ENCODE measurements at places on chromosomes 12 and 14.

- no peak for DNase-seq
These were observed 52.3 kb upstream of the TRIM9 start for GRCh38 chr14:51147183-51147582.

DNA sequence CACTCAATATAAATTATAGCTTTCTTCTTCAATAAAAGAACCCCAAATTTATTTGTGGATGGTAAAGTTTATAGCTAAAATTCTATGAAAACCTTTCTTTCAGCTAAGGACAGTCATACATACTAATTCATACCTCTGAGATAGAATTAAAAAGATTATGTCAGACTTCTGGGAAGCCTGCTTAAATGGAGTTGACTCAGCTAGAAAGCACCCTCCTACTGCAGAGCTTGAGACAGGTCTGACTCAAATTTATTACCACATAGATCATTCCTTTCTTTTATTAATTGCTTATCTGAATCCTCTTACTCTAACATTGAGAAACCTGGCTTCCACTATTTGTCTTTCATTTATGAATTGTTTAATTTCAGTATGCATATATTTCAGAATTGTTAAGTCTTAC is 1007.0 kb upstream of the LRFN5 start:
- no peak for DNase-seq

DNA sequence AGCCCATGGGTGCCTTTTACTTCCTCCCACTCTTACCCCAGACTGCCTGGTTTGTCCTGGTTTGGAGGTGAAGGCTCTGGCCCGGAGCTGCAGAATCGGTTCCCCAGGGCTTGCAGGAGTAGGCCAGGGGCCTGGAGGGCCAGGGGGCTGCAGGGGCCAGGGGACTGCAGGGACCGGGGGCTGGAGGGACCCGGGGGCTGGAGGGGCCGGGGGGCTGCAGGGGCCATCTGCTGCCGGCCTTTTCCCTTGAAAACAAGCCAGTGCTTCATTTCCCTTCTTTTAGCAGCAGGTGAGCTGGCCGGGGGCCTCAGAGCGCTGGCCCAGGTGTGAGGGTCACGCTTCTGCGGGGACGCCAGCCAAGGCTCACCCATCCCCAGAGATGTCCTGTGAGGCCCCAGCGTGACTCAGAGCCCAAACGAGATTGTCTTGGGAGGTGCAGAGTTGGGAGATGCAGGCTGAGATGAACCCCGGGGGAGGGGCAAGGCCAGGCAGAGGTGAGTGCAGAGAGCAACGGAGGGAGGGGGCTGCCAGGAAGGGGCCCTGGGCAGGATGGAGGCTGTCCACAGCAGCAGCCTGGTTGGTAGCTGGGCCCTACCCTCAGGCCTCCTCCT is 154.9 kb downstream of the KIF26A start:
- DNase-seq = no peak

DNA sequence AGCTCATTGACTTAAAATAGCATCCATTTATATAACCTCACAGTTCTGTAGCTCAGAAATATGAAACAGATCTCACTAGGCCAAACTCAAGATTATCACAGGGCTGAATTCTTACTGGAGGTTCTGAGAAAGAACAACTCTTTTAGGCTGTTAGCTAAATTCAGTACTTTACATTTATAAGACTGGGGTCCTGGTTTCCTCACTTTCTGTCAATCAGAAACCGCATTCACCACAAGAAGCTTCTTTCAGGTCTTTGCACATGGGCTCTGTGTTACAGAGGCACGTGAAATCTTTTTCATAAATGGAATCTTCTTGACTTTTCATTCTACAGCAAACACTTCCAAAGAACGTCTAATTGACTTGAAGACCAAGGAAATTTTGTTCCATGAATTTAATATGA is 876.3 kb upstream of the FOXG1 start:
- no peak for DNase-seq

GRCh38 chr14:101496776-101497683 is 64.3 kb upstream of the DIO3 start:
- no peak for DNase-seq

DNA sequence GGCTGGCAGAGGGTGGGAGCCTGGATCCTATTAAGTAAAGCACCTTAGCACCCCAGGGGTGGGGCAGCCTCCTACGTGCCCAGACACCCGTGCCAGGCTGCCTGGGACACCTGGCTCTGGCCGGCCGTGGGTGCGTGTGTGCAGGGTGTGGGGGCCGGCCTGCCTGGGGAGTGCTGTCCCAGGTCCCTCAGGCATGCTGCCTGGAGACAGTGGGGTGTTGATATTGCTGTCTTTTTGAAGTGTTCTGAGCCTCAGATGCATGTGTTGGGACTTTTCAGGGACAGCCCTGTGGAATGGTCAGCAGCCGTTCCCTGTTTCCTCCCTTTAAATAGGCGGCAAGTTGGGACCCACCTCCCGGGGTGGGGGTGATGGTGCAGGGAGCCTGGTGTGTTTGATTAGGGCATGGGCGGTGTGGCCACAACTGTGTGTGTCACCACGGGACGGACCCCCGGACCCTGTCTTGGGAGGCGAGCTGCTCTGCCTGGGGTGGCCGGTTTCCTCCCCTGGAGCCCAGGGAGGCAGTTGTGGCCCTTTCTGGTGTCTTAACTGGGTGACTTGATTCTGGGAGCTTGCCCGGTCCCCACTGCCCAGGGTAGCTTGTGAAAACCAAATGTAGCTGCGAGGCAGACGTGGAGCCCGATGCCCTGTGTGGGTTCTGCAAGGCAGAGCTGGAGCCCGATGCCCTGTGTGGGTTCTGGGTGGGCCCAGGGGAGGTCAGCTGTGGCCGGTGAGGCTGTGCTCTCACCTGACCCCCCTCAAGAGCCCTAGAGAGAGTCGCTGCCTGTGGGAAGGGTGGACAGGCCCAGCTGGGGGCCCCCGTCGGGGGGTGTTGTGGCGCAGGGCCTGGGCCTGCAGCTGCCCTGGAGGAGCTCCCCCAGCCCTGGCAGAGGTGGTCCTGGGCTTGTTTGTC is 8.2 kb downstream of the ULK1 start:
- no peak for DNase-seq

GRCh38 chr12:78756936-78757335 is 107.6 kb upstream of the SYT1 start:
- no peak for DNase-seq

DNA sequence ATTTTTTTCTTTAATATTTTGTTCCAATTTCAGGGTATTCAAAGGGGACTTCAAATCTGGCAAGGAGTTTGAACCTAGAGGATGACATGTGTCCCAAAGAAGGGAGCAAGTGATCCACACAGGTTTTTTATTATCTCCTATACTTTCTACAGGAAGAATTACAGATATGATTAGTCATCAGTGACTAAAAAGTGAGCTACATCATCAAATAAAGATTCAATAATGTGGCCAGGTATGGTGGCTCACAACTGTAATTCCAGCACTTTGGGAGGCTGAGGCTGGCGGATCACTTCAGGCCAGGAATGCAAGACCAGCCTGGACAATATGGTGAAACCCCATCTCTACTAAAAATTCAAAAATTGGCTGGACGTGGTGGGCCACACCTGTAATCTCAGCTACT is 24.2 kb downstream of the GLT8D2 start:
- DNase-seq = no peak

DNA sequence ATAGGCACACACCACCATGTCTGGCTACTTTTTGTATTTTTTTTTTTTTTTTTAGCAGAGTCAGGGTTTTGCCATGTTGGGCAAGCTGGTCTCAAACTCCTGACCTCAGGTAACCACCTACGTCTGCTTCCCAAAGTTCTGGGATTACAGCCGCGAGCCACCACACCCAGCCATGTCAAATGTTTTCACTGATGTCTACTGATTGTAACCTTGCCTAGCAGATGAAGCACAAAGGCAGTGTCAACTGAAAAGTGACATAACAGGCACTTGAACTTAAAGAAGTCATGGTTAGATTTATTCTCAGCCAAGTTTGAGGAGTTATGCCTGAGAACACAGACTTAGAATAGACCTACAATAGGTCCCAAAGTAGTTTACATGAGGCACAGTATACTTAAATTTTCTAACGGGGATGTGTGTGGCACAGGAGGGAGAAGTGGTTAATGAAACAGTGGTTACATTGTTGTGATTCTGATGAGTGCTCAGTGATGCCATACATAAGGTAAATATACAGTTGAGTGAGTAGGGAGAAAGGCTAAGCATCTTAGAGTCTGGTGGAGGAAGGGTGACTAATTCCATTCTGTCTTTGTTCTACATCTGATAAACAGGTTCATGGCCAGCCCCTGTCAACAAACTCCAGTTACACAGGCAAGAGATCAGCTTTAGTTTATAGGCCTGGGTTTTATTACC is 12.6 kb upstream of the RNASE4 start:
- no peak for DNase-seq

GRCh38 chr14:32657081-32657480 is 281.6 kb upstream of the NPAS3 start:
- DNase-seq = no peak

- DNase-seq = no peak
These were observed 58.3 kb upstream of the STXBP6 start for GRCh38 chr14:25108291-25108690.

GRCh38 chr12:116201908-116202307 is 75.6 kb downstream of the MED13L start:
- DNase-seq = no peak

DNA sequence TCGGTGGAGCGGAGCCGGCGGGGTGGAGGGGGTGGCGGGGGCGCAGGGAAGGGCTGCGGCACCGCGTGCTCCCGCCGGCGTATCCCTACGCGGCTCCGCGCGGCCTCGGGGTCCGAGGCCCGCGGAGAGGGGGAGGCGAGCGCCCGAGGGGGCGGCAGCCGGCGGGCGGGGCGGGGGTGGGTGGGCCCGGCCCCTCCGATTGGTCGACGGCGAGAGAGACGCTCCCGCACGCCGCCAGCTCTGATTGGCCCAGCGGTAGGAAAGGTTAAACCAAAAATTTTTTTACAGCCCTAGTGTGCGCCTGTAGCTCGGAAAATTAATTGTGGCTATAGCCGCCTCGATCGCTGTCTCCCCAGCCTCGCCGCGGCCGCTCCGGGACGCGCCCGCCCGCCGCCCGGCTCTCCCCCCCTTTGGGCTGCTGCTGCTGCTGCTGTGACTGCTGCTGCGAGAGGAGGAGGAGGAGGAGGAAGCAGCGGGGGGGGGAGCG is at the start of gene FOXG1:
FOXG1 (plus strand) TSS at position 319 of the 487 bp plus-strand sequence. CDS start 493 bp downstream, outside the sequence.
- no peak for DNase-seq

DNA sequence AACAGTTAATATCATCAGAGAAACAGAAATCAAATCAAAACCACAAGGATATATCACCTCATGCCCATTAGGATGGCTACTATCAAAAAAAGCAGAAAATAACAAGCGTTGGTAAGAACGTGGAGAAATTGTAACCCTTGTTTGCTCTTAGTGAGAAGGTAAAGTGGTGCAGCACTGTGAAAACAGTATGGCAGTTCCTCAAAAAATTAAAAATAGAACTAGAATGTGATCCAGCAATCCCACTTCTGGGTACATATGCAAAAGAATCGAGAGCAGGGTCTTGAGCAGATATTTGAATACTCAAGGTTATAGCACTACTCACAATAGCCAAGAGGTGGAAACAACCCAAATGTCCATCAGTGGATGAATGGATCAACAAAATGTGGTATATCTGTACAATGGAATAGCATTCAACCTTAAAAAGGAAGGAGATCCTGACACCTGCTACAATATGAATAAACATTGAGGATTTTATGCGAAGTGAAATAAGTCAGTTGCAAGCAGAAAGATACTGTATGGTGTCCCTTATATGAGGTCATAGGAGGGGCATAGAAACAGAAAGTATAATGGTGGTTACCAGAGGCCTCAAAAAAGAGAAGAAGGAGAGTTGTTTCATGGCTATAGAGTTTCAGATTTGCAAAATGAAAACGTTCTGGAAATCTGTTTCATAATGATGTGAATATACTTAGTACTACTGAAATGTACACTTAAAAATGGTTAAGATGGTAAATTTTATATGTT is 131.0 kb upstream of the EEA1 start:
- no peak for DNase-seq

DNA sequence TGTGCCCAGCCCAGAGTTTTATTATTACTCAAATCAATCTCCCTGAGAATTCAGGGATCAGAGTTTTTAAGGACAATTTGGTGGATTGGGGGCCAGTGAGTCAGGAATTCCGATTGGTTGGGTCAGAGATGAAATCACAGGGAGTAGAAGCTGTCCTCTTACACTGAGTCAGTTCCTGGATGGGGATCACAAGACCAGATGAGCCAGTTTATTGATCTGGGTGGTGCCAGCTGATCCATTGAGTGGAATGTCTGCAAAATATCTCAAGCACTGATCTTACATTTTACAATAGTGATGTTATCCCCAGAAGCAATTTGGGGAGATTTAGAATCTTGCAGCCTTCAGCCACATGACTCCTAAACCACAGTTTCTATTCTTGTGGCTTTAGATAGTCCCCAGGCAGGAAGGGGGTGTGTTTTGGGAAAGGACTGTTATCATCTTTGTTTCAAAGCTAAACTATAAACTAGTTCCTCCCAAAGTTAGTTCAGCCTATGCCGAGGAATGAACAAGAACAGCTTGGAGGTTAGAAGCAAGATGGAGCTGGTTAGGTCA is 89.1 kb upstream of the CNOT2 start:
- no peak for DNase-seq

- DNase-seq = no peak
These were observed 352 bp downstream of the PLXNC1 start for GRCh38 chr12:94148739-94149118.

DNA sequence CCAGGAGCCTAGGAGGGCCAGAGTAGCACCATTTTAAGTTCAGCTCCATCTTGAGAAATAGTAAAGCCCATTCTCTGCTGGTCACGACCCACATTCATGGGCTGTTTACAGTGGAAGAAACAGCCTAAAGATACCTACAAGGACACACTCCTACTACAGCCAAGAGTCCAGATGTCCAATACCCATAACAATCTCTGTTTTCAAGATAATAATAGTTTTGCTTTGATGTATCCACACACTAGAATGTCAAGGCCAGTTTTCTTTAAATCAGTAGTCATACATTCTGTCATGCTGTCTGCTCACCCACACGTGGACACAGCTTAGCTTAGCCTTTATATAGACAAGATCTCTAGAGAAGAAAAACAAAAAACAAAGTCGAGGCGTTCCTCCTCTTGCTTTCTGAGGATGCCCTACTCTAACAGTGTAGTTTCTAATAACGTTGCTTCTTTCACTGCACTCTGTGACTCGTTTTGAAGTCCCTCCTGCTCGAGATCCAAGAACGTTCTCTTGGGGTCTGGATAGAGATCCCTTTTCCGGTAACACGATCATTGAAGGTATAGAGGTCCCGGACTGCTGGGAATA is 17.9 kb upstream of the ETFBKMT start:
- DNase-seq = no peak

DNA sequence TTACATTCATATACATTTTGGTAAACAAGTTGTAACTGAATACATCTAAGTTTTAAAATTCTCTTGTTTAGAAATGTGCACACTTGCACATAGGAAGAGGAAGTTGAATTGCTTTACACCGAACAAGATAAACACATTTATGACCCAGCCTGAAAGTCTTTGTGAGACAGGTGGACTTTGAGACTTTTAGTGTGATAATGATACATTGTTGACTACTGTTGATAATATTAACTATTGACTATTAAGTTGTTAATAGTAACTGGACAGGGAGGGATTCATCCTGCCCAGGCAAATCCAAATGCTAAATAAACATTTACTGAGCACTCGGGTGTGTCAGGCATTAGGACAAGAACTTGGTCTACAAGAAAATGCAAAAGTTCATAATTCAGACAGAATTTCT is 68.0 kb downstream of the AVPR1A start:
- no peak for DNase-seq

Measured in activated naive CD4-positive, alpha-beta T cell (primary cell).